BE2C (cell line): ENCODE measurements at places on chromosomes 7 and 10.

DNA sequence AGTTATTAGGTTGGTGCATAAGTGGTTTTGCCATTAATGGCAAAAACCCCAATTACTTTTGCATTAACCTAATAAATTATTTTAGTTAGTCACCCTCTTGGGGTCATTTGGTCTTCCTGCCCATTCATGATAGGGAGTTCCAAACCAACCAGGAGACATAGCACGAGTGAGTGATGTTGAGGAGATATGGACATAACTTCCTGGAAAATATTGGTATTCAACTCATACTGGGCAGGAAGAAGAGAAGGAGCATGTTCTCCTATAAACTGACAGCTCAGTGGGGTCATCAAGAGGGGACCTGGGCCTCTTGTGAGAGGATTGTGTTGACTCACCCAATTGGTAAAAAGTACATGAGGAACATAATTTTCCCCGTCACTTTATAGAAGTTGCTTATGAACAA, 23.7 kb downstream of the SPAG6 start:
- no peak for DNase-seq

DNA sequence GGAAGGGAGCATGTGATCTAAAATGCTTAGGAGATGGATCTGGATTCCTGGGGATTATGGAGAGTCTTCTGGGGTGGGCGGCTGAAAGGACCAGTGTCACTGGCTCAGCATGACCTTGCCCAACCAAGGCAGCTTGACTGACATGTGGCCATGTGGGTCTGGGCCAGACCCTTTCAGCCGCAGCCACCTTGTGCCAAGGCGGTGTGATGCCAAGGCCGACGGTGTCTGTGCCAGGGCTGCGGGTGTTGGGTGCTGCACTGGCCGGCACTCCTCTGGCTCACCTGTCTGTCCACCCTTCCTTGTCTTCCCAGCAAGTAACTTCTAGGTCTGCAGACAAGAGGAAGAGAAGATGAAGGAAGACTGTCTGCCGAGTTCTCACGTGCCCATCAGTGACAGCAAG, 8.8 kb downstream of the DEPP1 start:
- no peak for DNase-seq

GRCh38 chr7:14341200-14341775, 351.8 kb upstream of the ETV1 start:
- DNase-seq: no peak

GRCh38 chr10:35329520-35329919, 6.8 kb upstream of the CCNY start:
- DNase-seq: no peak

DNA sequence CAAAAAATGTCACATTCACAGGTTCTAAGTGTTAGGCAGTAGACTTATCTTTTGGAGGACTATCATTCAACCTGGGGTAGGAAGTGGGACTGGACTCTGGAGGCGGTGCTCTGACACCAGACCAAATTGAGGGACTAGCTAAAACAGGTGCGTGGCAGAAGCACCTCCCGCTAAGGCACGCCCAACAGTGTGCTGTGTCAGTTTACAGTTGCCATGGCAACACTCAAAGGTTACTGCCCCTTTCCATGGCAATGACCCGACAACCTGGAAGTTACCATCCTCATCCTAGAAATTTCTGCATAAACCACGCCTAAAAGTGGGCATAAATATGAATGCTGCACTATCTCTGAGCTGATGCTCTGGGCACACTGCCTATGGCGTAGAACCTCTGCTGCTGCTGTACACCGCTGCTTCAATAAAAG, 14.0 kb upstream of the BLNK start:
- DNase-seq: no peak

GRCh38 chr10:44925224-44925623, 14.1 kb downstream of the TMEM72 start:
- DNase-seq: peak; percentile 48

- DNase-seq: no peak
Observed at GRCh38 chr7:114979388-114979787, 57.5 kb downstream of the MDFIC start.

DNA sequence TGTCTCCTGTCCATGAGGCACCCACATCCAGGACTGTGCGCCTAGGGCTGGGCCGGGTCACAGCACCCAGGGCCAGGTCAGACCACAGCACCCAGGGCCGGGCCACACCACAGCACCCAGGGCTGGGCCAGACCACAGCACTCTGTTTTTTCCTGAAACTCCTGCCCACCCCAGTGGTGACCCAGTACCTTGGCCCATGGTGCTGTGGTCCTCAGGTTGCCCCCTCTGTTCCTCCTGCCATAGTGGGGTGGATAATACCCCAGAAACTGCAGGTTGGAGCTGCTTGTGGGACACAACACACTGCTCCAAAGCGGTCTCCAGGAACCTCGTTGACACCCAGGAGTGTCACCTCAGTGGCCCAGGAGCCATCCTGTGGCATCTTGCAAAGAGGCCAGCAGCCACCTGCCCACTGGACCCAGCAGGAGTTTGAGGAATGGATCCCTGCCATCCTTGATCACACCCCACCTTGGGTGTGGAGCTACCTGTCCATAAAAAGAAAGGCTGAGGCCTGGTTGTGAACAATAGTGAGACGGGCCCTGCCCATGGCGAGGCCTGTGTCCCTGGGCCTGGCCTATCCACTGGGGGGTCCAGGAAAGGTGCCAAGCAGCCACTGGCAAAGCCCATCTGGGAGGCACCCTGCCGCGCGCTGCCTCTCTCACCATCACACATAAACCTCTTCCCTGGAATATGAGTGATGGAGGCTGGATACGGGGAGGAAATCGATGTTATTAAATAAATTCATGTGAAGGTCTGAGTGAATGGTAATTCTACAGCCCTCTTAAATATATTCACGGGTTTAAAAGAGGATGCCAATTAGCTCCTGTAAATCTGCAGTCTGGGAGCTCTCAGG, 89.0 kb downstream of the NKX6-2 start:
- no peak for DNase-seq

DNA sequence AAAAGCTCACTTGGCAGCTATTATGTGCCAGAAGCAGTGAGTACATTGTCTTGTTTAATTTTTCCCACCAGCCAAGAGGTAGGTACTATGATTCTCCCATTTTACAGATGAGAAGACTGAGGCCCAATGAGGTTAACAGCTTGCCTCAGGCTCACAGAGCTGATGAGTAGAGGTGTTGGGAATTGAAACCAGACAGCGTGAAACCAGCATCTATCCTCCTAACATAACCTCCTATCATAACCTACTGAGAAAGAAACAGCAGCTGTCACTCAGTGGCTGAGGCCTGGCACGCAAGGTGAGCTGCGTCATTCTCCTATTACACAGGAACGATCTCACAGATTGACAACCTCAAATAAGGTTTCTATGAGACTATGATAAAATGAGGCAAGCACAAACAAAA, 6.2 kb downstream of the PYROXD2 start:
- DNase-seq: no peak

- no peak for DNase-seq
Observed at GRCh38 chr10:26435852-26436251, 2.3 kb upstream of the APBB1IP start.

DNA sequence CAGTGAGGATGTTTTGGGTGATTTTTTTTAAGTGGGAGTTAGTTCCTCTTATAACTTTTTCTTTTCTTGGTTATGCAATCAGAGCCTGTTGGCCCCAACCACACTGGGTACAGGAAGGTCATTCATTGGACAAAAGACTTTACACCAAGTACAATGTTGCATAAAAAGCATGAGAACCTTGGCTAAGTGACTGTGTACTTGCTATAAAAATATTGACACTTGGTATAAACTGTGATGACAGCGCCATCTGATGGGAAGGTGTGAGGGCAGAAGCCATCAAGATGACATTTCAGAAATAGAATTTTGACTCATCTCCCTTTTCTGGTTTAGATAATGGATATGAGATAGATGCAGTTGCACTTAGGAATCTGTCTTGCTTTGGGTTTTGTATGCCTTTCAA, 126.4 kb upstream of the CCDC6 start:
- peak; percentile 48 for DNase-seq

DNA sequence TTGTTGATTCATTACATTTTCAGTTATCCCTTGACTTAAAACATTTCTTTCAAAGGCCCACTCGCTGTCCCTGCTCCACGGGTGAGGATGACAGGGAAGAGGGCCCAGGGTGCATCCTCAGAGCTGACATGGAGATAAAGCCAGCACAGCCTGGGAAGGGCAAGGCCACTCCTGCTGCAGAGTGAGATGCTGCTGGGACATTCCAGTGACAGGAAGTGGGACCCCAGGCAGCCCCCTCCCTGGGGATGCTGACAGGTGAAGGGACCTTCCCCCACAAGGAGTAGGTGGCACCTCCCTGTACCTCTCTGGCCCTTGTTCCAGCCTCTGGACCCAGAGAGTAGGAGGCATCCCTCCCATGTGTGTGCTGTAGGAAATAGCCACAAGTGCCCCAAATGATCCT, 97.8 kb upstream of the DDC start:
- no peak for DNase-seq
